Stimulated activated CD8-positive, alpha-beta memory T cell treated with anti-CD3 and anti-CD28 coated beads, Interleukin-7, amount 100 ng/mL, for 1 hour (primary cell): ENCODE measurements at places on chromosomes 5 and 9.

DNA sequence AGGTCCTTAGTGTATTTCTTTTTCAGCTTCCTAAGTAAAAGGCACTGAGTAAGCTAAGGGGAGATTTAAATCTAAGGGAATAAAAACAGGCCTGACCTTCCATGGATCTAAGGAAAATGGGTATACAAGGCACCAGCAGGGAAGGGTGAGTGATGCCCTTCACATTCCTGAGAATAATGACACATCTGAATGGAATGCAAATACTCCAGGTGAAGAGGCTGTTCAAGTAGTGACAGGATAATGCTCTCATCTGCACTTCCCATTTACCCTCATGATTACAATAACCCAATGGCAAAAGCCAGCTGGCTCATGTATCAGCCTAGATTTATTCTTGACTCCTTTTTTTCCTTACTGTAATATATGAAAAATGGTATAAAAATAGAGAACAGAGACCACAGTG is 216.2 kb upstream of the ACTBL2 start:
- no peak for DNase-seq

- no peak for DNase-seq
These were observed 52.2 kb downstream of the MLLT3 start for GRCh38 chr9:20570087-20570486.

DNA sequence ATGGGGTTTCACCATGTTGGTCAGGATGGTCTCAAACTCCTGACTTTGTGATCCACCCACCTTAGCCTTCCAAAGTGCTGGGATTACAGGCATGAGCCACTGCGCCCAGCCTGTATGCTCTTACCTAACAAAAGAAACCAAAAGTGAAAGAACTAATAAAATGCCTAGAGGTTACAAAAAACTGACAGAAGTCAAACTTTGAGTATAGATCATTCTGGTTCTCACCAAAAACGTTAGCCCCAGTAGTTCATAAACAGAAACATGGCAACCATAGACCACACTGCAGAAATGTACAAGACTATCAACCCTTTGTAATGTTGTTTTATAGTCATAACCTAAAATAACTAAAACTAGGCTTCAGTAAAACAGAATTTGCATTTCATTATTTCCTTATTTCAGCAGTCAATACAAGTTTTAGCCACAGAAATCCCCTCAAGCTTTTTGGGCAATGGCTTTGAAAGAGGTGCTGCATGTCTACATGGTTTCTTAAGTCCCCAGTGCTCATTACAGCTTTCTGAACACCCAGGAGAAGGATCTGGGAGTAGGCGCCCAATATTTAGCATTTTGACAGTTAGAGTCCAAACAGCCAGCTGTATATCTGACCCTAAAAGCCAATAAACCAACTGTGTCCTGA is 72.5 kb downstream of the EPB41L4A start:
- no peak for DNase-seq

GRCh38 chr9:82057805-82058204 is 69.2 kb downstream of the SPATA31D1 start:
- DNase-seq, result no peak

DNA sequence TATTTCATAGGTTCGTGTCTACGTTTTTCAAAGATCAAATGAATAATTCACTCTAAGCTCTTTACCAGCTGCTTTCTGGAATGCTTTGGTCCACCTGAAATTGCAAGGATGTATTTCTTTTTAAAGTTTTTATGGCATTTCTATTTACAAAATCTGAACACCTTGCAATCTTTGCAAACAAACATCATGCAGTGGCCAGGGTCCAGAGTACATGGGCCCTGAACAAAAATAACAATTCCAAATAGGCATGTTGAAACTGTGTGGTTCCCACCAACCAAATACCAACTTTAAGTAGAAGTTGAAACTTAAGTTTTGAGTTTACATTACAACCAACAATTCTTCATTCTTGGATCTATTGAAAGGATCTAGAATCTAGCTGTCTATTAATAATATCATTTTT is 180.1 kb upstream of the FTMT start:
- DNase-seq, result no peak

DNA sequence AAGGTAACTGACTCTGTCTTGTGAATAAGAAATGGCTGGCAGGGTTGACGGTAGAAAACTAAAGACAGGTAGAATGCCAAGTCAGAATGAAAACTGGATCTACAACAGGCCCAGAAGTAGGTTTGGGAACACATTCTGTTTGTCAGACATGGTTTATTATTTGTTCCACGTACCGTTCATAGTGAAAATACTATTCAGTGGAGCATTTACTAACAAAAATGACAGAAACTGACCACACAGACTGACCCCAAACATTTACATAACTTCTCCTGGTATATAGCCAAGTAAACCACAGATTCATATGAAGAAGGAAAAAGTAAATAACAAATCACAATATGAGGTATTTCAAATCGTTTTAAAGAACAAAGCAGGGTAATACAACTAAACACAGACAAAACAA is 73.7 kb downstream of the SLC38A9 start:
- DNase-seq, result no peak

DNA sequence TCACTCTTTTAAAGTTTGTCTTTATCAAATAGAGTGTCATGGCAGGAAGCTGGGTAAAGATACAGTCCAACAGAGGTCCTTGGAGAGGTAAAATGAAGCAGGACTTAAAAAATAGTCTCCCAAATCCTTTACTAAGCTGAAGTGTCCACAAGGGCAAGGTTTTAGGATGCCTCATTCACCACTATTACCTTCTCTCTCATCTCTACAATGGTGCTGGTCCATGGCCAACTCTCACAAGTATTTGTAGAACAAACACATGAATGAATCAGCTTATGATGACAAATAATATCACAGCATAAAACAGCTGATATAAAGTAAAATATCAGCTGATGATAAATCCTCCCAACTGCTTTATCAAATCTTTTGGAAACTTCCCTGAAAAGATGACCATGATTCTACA is 162.3 kb upstream of the ZNF462 start:
- no peak for DNase-seq

DNA sequence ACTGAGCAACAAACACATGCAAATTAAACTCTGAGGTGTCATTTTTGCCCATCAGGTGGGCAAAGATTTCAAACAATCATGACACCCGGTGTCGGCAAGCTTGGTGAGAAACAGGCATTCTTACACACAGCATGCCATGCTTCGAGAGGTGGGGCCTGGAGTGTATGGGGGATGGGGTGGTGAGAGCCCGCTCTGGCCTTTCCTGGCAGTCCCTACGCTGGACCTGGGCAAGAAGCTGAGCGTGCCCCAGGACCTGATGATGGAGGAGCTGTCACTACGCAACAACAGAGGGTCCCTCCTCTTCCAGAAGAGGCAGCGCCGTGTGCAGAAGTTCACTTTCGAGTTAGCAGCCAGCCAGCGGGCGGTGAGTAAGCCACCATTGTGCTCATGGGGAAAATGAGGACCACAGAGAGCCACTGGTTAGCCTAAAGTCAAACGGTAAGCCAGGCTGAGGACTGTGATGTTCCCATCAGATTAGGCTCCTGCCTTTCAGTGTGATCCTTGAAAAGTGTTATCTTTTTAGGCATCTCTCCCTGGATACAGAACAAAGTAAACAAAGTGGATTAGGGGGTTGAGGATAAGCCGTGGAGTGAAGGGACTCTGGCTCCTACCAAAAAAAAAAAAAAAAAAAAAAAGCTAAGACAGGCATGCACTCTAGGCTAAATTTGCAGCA is 9.4 kb downstream of the MYOZ3 start:
- DNase-seq, result no peak

DNA sequence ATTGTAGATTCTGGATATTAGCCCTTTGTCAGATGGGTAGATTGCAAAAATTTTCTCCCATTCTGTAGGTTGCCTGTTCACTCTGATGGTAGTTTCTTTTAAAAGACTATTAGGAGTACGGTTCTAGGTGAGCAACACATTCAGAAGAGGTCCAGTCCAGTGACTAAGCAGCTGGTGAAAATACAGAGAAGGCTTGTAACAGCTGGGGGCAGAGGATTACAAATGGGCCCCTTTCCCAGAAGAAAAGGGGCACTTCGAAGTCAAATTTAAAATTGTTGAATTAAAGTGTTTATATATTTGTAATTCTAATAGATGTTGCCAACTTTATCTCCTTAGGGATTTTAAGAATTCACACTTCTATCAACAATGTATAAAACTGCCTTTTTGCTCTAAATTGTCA is 720.5 kb downstream of the TLE4 start:
- DNase-seq, result no peak

DNA sequence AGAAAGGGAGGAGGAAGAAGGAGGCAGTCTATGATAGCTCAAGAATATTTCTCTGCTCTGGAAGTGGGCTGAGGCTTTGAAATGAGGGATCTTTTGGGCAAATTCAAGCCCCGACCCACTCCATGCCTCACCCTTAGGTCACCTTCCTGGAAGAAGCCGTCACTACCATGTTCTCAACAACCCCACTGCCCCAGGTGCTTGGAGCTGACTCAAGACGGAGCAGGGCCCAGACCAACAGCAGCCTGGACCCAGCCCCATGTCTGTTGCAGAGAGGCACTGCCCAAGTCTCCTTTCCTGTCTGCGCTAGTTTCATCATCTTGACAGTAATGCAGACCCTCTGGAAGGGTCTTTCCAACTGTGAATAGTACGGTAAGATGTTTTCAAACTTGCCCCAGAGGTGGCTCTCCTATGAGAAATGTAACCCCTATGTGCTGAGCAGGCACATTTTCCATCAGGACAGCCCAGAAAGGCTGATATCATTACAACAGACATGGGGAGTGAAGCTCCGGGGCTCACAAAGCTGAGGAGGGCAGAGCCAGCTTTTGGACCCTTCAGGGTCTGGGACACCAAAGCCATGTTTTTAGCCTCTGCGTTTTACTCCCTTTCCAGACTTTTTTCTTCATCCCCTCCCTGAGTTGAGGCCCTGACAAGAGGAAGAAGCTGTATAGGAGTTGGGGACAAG is 128.2 kb upstream of the LARP1 start:
- no peak for DNase-seq

DNA sequence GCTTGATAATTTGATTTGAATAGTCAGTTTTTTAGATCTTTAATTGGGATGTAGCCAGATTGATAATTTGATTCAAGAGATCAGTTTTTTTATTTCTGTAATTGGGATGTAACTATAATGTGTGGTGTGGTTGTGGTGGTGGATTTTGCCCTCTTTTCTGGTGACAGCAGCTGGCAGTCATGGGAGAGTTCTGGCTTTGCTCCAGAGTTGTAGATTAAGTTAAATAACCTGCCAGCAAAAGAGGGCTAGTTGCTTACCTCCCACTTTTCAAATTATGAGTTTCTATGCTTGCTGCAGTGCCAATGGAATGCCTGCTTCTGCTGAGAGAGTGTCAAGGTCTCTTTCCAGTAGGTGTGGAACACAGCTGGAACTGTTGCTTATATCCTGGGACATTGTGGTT is 315.1 kb downstream of the CCDC171 start:
- DNase-seq, result no peak

DNA sequence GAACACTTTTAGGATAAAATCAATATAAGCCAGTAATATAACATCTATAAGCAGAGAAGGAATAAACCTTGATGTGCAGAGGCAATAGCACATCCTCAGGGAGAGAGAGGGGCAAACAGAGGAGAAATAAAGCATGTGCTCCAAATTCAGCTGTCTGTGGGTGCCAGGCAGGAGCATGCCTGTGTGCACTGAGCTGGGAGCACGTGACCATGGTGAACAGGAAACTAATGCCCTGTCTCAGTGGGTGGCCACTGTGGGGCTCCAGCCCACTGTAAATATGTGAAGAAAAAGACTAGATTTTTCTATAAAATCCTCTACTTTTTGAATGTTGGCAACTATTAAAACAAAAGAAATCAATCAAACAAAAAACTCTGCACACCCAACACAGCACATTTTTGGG is 55.3 kb downstream of the FYB1 start:
- no peak for DNase-seq

DNA sequence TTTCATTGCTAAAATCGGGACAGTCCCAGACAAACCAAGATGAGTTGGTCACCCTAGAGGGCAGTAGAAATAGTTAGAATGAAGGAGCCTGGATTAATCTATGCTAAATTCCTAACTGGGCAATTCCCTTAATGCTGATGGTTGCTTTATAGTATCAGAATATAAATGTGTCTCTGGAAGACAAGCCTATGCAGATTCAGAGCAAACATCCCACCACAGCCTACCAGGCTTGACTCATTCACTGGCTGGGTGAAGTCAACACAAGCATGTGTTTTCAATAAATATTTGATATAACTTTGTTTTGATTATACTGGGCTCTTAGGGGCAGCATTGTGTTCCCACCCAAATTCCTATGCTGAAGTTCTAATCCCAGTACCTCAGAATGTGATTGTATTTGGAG is 79.3 kb downstream of the RMI1 start:
- DNase-seq, result no peak

DNA sequence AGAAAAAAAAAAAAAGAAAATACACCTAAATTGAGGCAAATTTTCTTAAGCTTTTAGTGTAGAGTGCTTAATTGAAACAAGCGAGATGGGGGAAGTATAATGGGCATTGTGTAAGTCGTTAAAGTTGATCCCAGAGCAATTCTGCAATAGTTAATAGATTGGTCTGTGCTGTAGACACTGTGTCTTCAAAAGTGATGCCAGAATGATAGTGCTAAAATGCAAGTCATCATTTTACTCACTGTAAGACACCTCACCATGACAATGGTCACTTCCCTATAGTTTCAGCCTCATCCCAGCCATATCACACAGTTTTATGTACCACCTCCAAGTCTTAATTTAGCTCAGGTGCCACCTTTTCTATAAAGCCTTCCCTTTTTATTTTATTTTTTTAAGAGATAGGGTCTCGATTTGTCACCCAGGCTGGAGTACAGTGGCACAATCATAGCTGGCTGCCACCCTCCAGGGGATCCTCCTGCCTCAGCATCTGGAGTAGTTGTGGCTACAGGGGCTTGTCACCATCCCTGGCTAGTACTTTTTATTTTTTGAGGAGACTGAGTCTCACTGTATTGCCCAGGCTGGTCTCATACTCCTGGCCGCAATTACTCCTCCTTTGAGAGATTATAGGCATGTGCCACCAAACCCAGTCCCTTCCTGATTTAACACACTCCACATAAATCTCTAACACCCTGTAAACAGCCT is 6.2 kb downstream of the COX7C start:
- no peak for DNase-seq

DNA sequence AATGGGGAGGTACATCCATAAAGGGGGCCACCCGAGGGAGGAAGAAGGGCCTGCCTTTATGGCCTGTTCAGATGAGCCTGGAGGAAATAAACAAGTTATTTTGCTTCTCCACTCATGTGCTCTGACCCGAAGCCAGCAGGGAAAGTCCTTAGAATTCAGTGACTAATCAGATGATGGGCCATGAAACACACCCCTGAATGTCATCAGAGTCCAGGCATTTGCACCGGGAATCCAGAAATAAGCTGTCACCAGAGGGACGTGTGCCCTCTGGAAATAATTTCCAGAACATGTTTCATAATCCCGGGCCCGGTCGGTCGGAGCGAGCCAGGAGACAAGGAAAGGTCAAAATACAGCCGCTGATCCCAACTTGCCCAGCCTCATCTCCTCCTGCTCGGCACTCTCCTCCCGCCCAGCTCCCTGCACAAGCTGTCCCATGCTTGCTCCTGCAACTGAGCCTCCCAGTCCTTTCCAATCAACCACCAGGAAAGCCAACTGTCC is 73.6 kb upstream of the ZNF622 start:
- no peak for DNase-seq

GRCh38 chr5:149006426-149006825 is 56.4 kb downstream of the SH3TC2 start:
- DNase-seq, result no peak
